ENCODE measurements at places on chromosomes 16 and 17. TPM values are rescaled to one million over a fixed set of nuclear protein-coding genes. Genes with fewer than 3 reads are reported as not detected.

GRCh38 chr16:2775131-2775716, 1.9 kb downstream of the ELOB start:
- no peak for DNase-seq

DNA sequence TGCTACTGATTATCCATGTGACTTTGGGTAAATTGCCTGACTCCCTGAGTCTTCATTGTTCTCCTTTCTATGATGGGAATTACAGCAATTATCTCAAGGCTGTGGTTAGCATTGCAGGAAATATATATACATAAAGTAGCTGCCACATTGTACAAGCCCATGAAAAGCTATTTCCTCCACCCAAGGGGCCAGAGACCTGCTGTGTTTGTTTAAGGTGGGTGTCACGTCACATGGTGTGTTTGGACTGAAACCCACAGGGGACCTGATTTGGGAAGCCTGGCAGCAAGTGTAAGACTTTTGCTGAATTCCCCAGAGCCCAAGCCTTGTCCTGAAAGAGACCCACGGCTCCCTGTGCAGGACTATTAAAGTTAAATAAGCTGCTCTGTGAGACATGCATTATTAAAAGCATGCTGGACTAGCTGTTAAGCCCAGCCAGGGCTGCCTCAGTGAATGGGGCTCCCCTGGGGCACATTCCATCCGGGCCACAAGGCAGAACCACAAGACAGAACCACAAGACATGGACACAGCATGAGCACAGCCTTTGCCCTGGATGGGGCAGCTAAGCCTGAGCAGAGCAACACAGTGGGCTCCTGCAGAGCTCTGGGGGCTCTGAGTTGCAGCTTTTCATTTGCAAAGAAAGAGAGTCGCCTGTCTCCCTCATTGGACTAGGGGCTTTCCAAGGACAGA, 148.9 kb downstream of the SPACA3 start:
- no peak for DNase-seq

DNA sequence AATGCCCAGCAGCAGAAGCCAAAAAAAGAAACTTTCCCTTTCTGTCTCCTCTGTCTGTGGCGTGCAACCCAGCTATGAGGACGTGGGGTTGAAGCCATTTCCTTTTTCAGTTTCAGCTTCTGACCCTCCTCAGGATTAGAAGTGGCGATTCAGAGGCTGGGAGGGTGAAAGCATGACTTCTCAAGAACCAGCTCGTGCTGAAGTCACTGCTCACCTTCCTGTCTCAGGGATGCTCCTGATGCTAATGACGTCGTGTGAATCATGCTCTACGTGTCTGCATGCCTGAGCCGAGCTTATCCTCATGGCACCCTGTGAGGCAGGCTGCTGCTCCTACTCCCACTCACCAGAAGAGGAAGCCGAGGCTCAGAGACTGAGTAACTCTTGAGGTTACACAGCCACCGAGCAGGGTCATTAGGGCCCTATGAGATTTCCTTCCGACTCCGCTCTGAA, 5.7 kb upstream of the LPO start:
- no peak for DNase-seq

GRCh38 chr16:88289561-88289960, 93.2 kb upstream of the ZNF469 start:
- no peak for DNase-seq

DNA sequence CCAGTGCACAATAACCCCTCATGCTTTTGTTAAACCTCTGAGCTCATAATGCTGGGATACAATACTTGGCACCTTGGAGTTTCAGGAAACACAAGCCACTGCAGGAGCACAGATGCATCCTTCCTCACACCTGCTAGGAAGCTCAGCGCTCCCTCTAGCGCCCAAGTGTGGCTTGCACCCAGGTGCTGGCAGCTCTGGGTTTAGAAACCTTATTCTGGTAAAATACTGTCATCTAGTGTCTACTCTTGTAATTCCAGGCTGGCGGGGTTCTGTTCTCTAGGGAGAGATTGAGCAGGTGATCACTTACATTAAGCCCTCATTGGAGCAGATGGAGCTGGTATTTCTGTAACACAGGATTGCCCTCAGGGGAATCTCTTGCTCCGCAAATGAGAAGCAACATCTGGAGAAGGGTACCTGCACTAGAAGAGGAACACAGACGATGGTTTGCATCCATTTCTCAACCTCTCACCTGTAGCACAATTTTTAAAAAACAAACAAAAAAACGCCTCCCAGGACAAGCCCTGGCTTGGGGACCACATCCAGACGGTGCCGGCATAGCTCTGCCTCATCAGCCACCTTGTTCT, 1.5 kb downstream of the CCL1 start:
- peak; percentile 95 for DNase-seq

GRCh38 chr17:83086907-83087787, 7.7 kb downstream of the METRNL start:
- no peak for DNase-seq

- DNase-seq = no peak
Measured at GRCh38 chr17:42929497-42929844, 28.9 kb downstream of the G6PC1 start.

DNA sequence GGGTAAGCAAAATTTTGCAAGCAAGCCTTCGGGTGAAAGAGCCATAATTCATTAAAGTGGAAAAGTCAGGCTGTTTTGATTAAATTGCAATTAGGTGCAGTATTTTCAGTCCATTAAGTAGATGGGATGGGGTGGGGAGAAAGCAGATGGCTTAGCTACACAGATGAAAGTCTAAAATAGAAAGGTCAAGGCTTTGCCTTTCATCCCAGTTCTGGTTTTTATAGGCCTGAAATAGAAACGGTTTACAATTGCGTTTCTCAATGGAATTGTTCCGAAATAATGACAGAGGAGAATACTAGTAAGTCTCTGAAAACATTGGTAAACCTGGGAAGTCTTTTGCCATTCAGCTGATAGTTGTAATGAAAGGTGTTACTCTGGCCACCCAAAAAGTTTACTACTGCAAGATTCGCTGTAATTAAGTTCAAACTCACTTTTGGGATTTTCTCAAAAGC, 1.5 kb downstream of the PPM1E start:
- DNase-seq = no peak

GRCh38 chr17:80730739-80731138, 186.1 kb downstream of the RPTOR start:
- DNase-seq = no peak

GRCh38 chr17:37358098-37358829, 17.5 kb upstream of the C17orf78 start:
- peak; percentile 83 for DNase-seq

- no peak for DNase-seq
Measured at GRCh38 chr16:29820730-29821642, 724 bp downstream of the MVP start.

GRCh38 chr16:84233748-84234147, 6.1 kb downstream of the KCNG4 start:
- no peak for DNase-seq

DNA sequence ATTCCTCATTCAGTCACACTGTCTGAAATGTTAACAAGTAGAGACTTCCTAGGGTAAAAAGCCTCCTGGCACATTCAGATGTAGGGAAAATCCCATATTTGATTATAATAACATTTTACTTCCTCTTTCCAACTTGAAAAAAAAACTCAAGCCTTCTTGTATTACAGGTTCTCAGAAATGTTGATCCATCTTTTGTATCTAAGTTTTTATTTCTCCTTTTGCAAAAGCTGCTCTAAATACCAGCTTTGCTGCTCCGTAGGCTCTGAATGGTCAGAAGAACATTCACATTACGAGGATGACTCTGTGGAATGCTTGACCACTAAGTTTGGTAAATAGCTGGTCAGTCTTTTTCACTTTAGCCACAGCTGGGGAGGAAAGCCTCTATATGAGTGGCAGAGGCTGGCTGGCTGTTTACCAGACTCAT, 13.2 kb upstream of the HEATR6 start:
- DNase-seq = no peak

DNA sequence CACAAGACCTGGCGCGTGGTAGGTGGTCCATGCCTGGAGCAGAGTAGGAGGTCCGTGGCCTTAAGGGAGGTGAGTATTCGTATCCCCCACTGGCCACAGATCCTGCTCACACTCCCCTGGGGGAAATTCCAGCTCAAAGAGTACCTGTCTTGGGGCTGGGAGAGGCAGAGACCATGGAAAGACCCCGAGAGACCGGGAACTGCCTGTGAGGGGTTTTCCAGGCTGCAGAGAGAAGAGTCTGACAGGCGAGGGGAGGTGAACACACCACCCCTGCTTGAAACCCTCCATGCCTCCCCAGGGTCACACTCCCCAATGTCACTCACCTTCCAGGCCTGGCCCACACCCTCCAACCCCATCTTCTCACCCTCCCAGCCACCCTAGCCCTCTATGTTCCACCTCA, 12.6 kb upstream of the SNN start:
- DNase-seq = no peak

DNA sequence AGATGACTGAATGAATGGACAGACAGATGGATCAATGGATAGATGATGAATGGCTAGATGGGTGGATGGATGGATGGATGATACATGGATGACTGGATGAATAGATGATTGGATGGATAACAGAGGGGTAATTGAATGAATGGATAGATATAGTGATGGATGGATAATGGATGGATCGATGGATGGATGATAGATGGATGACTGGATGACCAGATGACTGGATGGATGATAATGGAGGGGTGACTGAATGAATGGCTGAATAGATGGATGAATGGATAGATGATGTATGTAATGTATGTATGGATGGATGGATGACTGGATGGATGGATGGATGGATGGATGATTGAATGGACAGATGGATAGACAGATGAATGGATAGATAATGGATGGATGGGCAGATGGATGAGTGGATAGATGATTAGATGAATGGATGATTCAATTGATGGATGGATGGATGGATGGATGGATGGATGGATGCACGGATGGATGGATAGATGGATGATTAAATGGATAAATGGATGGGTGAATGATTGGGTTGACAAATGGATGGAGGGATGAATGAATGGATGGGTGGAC, 87.7 kb downstream of the CDYL2 start:
- no peak for DNase-seq

DNA sequence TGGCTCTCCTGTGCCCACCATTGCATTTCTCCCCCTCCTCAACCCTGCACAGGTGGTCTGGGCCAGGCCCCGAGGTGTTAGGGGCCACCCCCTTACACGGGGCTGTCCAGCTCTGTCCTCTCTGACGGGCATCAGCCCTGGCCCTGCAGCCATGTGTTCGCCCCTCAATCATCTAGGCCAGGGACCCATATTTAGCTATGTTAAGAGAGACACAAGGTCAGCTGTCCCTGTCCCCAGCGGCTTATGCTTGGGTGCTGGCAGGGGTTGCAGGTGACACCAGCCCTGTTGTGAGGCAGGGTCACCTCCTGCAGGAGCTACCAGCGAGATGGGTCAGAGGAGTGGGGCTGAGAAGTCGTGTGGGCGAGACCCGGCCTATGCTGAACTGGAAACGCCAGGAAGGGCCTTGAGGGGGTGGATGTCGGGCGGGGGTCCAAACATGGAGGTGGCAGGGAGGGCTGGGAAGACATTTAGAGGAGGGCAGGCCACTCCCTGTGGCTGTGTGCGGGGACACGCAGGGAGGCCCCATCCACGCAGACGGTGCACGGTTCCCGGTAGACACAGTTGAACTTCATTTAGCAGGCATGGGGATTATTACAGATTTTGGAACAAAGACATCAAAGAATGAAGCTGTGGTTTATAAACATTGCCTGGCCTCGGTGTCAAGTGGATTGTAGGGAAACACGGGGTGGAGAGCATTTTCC, 133.2 kb upstream of the CHMP6 start:
- DNase-seq = no peak

DNA sequence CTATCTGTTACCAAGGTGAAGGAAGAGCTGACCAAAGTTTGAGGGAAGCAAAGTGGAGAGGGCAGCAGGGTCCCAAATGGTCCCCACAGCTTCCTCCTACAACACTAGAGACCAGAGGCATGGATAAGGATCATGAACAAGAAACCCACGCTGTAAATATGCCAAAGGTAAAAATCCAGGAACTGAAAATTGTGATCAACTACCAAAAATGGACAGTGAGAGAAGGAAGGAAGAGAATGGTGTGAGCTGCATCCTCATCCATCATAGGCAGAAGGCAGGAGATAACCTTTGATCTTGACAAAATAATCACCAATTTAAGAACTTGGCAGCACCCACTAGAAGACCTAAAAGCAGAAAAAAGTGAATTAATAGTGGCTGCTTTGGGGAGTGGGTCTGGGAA, 66.2 kb downstream of the CYTH1 start:
- DNase-seq = no peak

STXBP4 gene
- total RNA-seq = 20.8 TPM

MEIOC gene
- total RNA-seq = not detected

HSPB9 gene
- not detected for total RNA-seq

TBC1D3H gene
- total RNA-seq = not detected
